ENCODE measurements at places on chromosomes 2 and 18.

- no peak for DNase-seq
These were observed 1.4 kb downstream of the CCDC85A start for GRCh38 chr2:56185101-56185581.

- no peak for DNase-seq
These were observed 27.8 kb upstream of the MAT2A start for GRCh38 chr2:85511008-85511811.

DNA sequence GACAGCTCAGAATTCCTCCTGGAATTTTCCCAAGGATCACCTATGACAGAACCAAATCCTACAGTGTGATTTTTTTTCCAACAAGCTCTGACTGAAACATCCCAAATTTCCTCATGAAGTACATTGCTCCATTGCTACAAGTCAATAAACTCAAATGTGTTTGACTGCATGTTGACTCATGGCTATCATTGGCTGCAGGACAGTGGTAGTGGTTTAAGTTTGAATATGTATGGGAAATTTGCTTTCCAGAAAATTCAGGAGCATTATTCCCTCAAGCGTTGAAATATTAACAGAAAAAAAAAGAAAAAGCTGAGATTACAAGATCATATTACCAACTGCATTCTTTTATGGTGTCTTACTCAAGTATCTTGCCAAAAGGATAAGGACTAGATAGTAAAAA lies 402.8 kb upstream of the DSEL start:
- no peak for DNase-seq

DNA sequence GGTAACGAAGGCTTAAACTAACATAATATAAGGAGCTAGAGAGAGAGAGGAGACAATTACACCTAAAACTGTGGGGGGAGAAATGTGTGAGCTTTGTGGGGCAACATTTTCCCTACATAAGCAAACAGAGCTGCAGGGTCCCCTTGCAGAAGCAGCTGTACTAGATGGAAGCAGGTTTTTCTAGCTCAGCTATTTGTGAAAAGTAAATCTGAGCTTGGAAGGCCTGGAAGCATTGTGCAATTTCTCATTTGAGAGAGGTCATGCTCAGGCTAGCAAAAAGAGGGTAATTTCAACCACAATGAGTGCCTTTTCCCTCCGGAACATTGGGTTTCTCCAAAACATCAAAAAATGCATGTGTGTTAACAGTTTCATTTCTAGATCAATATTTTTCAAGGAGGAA lies 130.0 kb downstream of the ARL4C start:
- no peak for DNase-seq

- DNase-seq, result no peak
These were observed 8.2 kb downstream of the MALL start for GRCh38 chr2:110107092-110108079.

- no peak for DNase-seq
These were observed 296.4 kb downstream of the CYP26B1 start for GRCh38 chr2:71851094-71851750.

GRCh38 chr2:146764301-146764700 lies 1080.5 kb upstream of the ACVR2A start:
- DNase-seq, result no peak

- no peak for DNase-seq
These were observed 72.5 kb downstream of the SUMO1 start for GRCh38 chr2:202165945-202166344.

All from NCI-H1930 (cell line).